ENCODE measurements at places on chromosomes 5 and 9.

GRCh38 chr9:115864581-115864980, 289.0 kb upstream of the PAPPA start:
- H3K36me3 ChIP-seq: no peaks in the 10 kb centered on the region
- no peaks in the 10 kb centered on the region for H3K27me3 ChIP-seq
- no peaks in the 10 kb centered on the region for H3K4me1 ChIP-seq
- no peak overlapping the region for H3K4me3 ChIP-seq

GRCh38 chr5:100903039-100903887, at the start of gene ST8SIA4:
TSS of gene ST8SIA4 (minus strand) at chr5:100903282. CDS start at chr5:100902955, 327 bp downstream.
- H3K27me3 ChIP-seq: no peaks in the 10 kb centered on the region
- peaks cover 12% of the 10 kb centered on the region for H3K4me1 ChIP-seq
- peak; percentile 75 for DNase-seq
- H3K36me3 ChIP-seq: no peaks in the 10 kb centered on the region
- no peak within 1 kb of the TSS for H3K27ac ChIP-seq
- peak within 1 kb of the TSS; percentile 73 for H3K4me3 ChIP-seq

DNA sequence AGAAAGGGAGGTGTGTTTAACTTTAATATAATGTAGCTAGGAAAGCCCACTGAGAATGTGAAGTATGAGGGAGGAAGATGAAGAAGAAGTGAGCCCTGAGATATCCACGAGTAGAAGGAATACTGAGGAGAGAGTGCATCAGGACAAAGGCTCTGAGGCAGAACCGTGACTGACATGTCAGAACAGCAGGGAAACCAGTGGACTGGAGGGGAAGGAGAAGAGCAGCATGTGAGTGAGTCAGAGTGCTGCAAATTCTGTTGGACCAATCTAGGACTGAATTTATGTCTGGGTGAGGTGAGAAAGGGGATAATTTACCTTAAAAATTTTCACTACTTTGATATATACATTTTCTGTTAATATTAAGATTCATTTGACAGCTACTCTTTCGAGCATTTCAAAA, 110.3 kb downstream of the ST8SIA4 start:
- H3K36me3 ChIP-seq: no peaks in the 10 kb centered on the region
- no peak overlapping the region for H3K4me3 ChIP-seq
- no peak for DNase-seq
- no peaks in the 10 kb centered on the region for H3K27me3 ChIP-seq
- H3K27ac ChIP-seq: no peak overlapping the region
- H3K4me1 ChIP-seq: no peaks in the 10 kb centered on the region

GRCh38 chr5:78756858-78757257, 108.3 kb upstream of the LHFPL2 start:
- H3K36me3 ChIP-seq: no peaks in the 10 kb centered on the region
- H3K4me3 ChIP-seq: peak overlapping the region; percentile 46
- H3K27ac ChIP-seq: no peak overlapping the region
- DNase-seq: no peak

GRCh38 chr5:55484531-55484930, 50.2 kb downstream of the PLPP1 start:
- no peak for DNase-seq
- no peak overlapping the region for H3K4me3 ChIP-seq

- H3K36me3 ChIP-seq: peaks cover 3% of the 10 kb centered on the region
- H3K27ac ChIP-seq: no peak overlapping the region
- H3K27me3 ChIP-seq: no peaks in the 10 kb centered on the region
- H3K4me1 ChIP-seq: peaks cover 7% of the 10 kb centered on the region
Observed at GRCh38 chr5:180487556-180487955, 6.6 kb upstream of the CNOT6 start.

GRCh38 chr5:60810438-60811085, 33.5 kb downstream of the ELOVL7 start:
- H3K27me3 ChIP-seq: no peaks in the 10 kb centered on the region
- H3K4me3 ChIP-seq: no peak overlapping the region
- H3K27ac ChIP-seq: peak overlapping the region; percentile 79
- no peaks in the 10 kb centered on the region for H3K36me3 ChIP-seq

All from mesenchymal stem cell (in vitro differentiated cells and primary cell).